ENCODE measurements at places on chromosomes 13 and 19. TPM values are rescaled to one million over a fixed set of nuclear protein-coding genes. Genes with fewer than 3 reads are reported as not detected.
A peak's percentile ranks its signal among the peaks of the same experiment; 100 is the strongest.

GRCh38 chr13:91233291-91233690 is 114.2 kb upstream of the MIR17HG start:
- no peak for DNase-seq

ZNF83 gene
- polyA plus RNA-seq = 85.8 TPM

DNA sequence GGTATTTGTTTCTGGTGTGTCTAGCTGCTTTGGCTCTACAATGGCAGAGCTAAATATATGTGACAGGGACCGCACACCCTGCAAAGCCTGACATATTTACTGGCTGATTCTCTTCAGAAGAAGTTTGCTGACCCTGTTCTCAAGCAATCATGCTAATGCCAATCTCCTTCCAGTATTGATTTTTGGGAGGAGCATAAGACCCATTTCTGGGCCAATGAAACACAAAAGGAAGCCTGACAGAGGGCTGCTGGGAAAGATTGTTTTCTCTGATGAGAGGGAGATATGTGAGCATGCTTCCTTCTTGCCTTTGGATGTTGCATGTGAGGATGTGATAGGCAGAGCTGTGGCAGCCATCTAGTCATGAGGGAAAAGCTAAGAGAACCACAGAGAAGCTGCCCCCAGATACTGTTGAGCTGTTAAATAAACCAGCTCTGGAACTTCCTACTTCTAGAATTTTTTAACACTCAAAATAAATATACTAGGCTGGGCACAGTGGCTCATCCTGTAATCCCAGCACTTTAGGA is 31.4 kb upstream of the TPTE2 start:
- no peak for DNase-seq

ZGLP1 gene
- polyA plus RNA-seq = 5.6 TPM

RAB3A gene
- polyA plus RNA-seq = 5.4 TPM

GRCh38 chr19:10602330-10603083 is 15.4 kb upstream of the AP1M2 start:
- DNase-seq = peak; percentile 29

DNA sequence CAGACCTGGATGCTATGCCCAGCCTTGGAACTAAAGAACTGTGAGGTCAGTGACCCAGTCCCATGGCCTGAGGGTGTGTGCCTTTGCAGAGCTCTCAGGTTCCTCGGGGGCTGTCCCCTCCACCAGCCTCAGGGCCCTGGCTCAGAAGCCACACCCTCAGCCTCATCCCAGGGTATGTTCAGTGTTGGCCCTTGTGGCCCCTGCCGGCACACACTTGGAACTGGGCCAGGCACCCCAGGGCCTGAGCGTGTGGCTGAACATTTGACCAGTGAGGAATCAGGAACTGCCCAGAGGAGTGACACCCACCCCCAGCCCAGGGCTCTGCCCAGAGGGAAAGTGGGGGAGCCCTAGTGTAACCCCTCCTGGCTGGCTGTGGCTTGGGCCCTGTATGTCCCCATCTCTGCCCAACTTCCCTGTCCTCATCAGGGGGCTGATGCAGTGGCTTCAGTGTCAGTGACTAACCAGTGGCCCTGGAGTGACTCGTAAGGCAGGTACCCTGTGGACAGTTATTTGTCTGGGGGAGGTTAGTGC is 10.0 kb downstream of the NKPD1 start:
- DNase-seq = no peak

GRCh38 chr13:80196756-80197155 is 144.2 kb downstream of the SPRY2 start:
- DNase-seq = no peak

GRCh38 chr13:27641711-27642502 is 20.2 kb downstream of the POLR1D start:
- no peak for DNase-seq

DNA sequence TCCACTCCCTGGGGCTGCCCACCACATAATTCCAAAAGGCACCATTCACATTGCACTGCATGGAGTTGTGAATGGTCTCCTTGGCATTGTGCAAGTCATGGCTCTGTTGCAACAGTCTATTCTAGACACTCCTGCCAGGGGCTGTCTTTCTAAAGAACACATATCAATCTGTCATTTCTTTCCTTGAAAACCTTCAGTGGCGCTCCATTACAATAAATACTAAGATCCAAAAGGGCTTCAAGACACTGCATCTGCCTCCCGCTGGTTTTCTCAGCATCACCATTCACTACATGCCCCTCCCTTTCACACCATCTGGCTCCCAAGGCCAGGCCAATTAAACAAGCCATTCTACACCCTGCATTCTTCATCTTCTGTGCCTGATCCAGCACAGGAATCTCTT is 32.2 kb upstream of the TM9SF2 start:
- no peak for DNase-seq

ZNF878 gene
- polyA plus RNA-seq = 1.9 TPM

FAM32A gene
- 102 TPM for polyA plus RNA-seq

TMPRSS9 gene
- polyA plus RNA-seq = 0.64 TPM

DNA sequence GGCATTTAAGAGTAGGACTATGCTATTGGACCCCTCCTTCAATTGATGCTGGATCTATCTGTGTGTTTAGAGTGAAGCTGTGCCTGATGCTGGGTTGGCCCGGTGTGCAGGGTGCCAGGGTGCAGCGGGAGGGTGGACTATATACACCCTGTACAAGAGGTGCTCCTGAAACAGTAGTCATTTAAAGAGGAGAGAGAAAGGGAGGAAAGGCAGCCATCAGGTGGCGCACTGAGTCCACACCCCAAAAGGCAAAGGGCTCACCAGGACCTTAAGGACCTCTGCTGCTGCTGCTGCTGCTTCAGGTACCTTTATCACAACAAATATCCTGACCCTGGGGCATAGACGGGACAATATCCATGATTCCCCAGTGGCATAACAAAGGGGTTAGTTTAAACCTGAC is 39.4 kb downstream of the ZNF136 start:
- no peak for DNase-seq

SHKBP1 gene
- polyA plus RNA-seq = 44.3 TPM

DNA sequence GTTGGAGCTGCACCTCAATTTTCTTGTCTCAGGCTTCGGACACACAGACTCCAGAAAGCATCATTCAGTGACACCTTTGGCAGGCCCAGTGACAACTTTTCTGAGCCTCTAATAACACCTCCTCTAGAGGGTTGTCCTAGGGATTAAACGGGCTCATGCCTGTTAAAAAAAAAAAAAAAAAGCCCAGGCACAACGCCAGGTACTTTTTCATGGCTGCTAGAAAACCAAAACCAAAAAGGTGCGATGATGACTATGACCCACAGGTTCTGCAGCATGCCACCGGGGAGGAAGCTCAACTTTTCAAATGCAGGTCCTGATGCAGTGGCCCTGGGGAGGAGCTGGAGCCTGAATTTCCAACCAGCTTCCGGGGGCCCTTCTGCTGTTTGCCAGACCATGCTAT is 184.2 kb downstream of the ABCC4 start:
- no peak for DNase-seq

- no peak for DNase-seq
These were observed 93.2 kb downstream of the TUBA3C start for GRCh38 chr13:19088416-19088815.

DNA sequence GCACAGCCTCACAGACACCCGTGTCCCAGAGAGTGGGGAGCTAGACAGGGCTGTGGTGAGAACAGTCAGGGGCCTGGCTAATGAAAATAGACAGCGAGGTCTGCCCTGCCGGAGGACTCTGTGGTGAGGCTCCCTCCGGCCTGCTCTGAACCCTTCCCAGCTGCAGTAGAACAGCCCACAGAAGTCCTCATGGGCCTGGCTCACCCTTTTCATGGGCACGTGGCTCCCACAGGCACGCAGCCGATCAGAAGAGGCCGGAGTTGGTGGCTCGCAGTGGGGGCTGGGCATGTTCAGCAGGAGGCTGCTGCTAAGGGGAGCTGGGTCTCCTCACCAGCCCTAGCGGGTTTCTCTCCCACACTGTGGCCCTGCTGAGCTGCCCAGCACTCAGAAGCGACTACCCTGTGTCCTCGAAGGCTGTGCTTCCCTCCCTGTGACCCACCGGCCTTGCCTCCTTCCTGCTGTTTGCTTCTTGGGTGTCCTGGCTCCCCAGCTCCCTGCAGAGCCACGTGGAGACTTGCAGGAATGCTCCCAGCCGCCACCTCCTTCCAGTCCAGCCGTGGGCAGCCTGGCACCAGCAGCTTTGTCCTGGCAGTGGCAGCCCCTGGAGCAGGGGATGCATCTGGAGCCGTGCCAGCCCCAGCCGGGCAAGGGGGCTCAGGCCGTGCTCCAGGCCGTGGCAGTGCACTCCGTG is 138.7 kb downstream of the KDM4B start:
- no peak for DNase-seq

All from renal cortex interstitium (tissue), 15 donors.